ENCODE measurements at places on chromosomes 16 and 17. TPM values are rescaled to one million over a fixed set of nuclear protein-coding genes. Genes with fewer than 3 reads are reported as not detected.
A peak's percentile ranks its signal among the peaks of the same experiment; 100 is the strongest.

Gene LDHD
- not detected for total RNA-seq

Gene KRTAP4-9
- 0.57 TPM for total RNA-seq

Gene MYH13
- not detected for total RNA-seq

Gene WSB1
- total RNA-seq = 31.7 TPM

Gene USH1G
- total RNA-seq = not detected

Gene GPR142
- total RNA-seq = not detected

Gene OR4D2
- not detected for total RNA-seq

Gene ZNF263
- total RNA-seq = 38.8 TPM

Gene HEXIM2
- 11.2 TPM for total RNA-seq

Gene RNF151
- not detected for total RNA-seq

Gene ANKFN1
- 0.10 TPM for total RNA-seq

Gene CEMP1
- total RNA-seq = not detected

Gene BCAR1
- total RNA-seq = 81.0 TPM

Gene ECI1
- 40.0 TPM for total RNA-seq

Gene MMP28
- total RNA-seq = 0.13 TPM

DNA sequence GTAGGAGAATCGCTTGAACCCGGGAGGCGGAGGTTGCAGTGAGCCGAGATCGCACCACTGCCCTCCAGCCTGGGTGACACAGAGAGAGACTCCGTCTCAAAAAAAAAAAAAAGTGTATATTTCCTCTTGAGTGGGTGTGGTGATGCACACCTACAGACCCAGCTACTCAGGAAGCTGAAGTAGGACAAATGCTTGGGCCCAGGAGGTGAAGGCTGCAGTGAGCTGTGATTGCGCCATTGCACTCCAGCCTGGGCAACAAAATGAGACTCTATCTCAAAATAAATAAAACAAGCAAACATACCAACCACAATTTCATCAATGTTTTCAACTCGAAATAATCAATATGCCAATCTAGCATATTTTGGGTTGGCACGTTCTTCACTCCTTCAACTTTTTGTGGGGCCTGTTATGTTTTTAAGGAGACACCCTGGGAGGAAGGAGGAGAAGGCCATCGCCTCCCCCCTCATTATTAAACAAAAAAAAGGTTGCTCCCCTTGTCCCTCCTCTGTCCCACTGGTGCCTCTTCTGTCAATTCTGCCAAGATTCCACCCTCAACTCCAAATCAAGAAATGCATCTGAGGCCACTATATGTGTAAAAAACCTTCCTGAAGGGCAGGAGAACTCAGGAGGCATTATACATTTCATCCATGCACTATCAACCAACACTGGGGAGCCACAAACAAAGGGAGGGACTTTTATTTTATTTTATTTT, 52.4 kb upstream of the ATF7IP2 start:
- DNase-seq = no peak

- DNase-seq = no peak
Observed at GRCh38 chr17:31859487-31860008, 504 bp upstream of the COPRS start.

- DNase-seq = no peak
Observed at GRCh38 chr16:70614208-70614951, 32.0 kb upstream of the IL34 start.

GRCh38 chr16:3857189-3858043, 23.1 kb downstream of the CREBBP start:
- DNase-seq = no peak

DNA sequence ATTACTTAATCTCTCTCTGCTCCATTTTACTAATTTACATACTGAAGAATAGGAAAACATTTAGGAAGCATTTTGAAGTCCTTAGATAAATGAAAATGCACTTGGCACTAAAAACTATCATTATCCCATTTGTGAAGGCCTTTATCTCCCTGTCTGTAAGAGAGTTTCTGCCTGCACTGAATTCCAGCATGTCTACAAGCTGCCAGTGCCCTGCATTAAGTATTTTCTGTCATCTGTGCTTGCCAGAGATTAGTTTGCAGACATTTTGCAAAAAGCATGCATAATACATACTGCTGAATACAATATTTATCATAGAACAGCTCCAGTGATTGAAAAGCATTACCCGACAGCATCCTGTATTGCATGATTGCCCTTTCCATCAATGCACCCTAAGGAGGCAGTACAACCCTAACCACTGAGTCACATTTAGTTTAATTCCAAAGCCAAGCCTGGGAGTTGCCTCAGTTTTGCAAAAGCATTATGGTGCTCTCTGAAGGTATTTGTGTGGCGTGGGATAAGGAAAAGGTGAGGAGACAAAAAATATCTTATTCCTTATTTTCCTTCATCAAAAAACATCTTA, 280.2 kb upstream of the TOM1L1 start:
- DNase-seq = no peak

GRCh38 chr16:64013856-64014255, 1108.0 kb downstream of the CDH11 start:
- DNase-seq = no peak

DNA sequence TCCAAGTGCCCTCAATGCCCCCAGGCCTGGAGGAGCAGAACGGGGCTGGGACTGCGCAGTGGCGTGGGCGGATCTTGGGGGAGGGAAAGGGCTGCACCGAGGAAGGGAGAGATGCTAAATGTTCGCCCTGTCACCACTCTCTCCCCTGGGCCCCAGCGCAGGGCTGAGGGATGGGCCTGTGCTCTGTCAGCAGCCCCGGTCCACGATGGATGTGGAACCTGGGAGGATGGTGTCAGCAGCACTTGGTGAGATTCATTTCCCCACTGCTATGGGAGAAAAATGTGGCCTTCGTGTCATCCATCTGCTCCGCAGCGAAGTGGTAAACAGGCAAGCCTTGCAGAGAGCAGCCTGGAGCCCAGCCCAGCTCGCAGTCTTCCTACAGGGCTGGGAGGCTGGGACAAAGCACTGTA, 72.0 kb downstream of the TMEM132E start:
- no peak for DNase-seq

DNA sequence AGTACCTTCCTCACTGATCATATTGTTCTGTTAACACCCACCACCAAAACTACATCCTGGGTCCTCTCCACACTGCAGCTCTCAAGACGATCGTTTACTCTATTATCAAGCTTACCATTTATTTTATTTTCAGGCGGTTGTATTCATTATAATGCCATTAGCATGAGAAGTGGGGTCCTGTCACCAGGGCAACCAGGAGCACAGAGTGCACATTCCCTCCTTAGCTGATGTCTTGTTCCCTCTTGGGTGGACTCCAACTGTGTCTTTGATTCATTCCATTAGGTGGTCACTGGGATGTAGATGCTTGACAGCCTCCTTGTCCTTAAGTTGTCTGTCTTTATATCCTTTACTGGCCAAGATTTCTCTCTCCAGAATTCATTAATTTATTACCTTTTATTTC, 965.9 kb upstream of the EEF2KMT start:
- no peak for DNase-seq

GRCh38 chr17:32792207-32792606, 84.7 kb downstream of the MYO1D start:
- DNase-seq = no peak

GRCh38 chr16:54375071-54375470, 88.5 kb upstream of the IRX3 start:
- no peak for DNase-seq

GRCh38 chr16:52184336-52184735, 362.6 kb downstream of the TOX3 start:
- no peak for DNase-seq

DNA sequence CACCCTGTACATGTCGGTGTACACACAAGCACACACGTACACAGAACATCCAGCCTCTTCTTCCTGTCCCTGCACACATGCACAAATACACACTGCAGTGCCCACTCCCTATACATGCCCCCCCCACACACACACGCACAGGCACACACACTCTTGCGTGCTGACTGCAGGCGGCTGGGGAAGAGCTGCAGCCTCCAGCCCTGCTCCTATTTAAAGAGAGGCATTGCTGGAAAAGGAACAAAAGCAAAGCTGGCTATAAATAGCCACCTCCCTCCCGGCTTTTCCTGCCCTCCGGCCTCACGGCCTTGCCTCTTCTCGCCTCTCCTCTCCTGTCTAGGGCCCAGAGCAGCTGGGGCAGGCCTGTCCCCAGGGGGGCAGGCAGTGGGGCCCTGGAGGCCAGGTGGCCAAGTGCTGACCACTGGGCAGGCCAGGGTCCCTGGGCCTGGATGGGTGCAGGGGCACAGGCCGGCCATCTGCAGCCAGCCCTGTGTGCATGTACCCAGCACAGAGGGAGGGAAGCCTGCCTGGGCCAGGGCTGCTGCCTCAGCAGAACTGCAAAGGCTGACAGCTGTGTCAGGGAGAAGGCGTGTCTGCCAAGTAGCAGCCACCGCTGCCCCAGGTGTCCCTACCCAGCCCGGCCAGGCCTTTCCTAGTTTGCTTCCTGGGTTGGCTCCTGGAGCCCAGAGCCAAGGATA, 25.4 kb downstream of the RTN4RL1 start:
- DNase-seq = no peak

DNA sequence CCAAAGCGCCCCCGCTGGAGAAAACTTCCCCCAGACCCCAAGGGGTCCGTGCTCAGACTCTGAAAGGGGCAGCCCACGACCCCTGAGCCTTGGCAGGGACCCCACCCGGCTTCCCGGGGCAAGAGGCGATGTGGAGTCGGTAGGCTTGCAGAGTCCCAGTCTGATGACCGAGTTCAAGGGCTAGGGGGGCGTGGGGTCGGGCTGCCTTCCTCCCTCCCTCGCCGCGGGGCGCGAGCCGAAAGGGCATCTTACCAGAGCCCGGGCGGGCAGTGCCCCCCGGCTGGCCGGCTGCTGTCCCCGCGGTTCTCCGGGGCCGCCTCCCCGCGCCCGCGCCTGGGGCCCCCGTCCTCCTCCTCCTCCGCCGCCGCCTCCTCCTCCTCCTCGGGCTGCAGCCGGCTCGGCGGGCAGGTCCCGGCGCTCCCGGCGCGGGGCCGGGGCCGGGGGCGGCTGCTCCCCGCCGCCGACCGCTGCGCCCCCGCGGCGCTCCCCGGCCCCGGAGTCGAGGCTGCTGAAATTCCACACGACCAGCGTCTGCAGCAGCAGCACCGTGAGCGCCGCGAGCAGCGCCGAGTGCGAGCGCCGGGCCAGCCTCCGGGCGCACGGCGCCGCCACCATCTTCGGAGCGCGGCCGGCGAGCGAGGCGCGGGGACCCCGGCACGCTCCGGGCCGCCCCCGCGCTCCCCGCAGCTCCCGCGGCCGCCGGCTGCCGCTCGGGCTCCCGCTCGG, 415 bp downstream of the XYLT1 start:
- DNase-seq = no peak

- DNase-seq = no peak
Observed at GRCh38 chr16:9042533-9042932, 48.9 kb upstream of the HAPSTR1 start.

GRCh38 chr16:85665929-85666328, 22.8 kb downstream of the GINS2 start:
- DNase-seq = no peak

GRCh38 chr17:52828621-52829020, 670.1 kb upstream of the CA10 start:
- peak; percentile 85 for DNase-seq

GRCh38 chr17:65664696-65665095, 103.2 kb upstream of the AXIN2 start:
- DNase-seq = no peak

GRCh38 chr17:17971431-17972125, 622 bp downstream of the TOM1L2 start:
- peak; percentile 20 for DNase-seq

DNA sequence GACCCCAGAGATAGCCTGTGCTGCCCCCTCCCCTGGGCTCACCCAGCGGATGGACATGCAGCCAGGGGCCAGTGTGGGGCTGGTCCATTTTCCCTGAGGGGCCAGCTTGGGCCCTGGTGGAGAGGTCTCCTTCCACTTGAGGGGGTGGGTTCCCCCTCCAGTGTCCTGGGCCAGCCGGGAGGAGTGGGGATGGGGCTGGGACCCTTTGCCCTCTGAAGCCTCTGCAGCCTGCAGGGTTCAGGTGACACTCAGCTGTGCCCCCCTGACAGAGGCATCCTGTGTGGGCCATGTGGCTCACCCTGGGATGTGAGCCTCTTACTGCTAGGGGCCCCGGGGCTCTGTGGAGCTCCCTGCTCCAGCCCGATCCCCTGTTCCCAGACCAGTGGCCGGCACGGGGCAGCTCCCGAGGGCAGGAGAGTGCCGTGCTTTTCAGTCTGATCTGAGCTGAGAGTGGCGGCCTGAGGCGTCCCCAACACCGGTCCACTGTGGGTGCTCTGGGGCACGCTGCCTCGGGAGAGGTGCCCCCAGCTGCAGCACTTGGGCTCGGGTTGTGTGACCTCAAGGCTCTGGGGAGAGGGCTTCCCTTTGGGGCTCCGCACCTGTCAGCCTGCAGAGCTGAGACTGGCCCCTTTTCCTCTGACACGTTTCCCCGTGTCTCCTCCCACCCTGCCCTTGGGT, 439 bp upstream of the GNG13 start:
- no peak for DNase-seq

DNA sequence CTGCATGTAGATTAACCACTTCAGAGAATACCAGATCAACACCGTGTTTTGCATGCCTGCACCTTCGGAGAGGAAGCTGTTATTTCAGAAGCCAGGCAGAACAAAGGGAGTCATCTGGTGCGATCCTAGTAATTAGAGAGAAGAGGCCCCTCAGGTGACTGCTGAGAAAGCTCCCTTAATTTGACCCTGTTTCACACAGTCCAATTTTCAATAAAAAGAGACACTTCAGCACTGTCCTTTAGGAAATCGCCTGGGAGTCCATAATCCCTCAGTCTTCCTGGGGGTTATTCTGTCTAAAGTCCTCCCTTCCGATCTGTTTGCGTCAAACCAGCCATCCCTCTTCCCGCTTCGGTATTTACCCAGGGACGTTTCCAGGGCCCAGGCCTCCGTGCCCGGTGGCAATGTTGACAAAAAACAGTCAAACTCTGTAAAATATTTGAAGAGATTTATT, 23.4 kb upstream of the TNRC6C start:
- no peak for DNase-seq

- DNase-seq = no peak
Observed at GRCh38 chr17:12928736-12929135, 89.1 kb downstream of the ELAC2 start.

DNA sequence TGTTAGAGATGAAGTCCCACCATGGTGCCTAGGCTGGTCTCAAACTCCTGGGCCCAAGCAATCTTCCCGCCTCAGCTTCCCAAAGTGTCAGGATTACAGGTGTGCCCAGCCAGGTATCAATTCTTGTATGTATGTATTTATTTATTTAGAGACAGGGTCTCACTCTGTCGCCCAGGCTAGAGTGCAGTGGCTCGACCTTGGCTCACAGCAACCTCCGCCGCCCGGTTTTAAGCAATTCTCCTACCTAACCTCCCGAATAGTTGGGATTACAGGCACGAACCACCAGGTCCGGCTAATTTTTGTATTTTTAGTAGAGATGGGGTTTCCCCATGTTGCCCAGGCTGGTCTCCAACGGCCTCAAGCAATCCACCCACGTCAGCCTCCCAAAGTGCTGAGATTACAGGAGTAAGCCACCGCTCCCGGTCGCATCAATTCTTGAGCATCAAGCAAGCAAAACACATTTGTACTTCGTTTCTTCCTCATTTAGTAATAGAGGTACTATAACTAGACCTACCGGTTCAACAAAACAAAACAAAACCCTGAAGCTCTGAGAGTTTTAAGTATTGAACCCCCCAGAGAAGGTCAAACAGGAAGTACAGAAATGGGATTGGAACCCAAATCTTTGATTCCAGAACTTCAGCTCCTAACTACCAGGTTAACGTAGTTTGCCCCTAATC, 1.0 kb upstream of the ZNF500 start:
- DNase-seq = no peak

All from HT1080 (cell line).